ENCODE measurements at places on chromosomes 7 and 10.

DNA sequence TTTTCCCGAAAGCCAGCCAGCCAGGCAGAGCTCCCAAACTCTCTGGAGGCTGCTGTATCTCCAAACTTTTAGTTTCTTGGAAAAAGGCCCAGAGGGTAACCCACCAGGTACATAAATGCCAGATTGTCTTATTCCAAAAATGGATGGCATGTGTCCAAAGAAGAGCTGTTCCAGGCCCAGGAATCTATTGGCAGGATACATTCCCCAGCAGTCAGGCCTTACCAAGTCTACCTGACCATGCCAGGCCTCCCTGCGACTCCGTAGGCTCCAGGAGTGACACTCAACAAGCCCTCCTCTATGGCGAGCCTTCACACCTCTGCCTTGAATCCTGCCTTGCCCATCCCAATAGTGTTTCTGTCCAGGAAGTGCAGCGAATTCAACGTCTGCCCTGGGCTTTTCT, 95.6 kb downstream of the GRB10 start:
- no peak for DNase-seq

DNA sequence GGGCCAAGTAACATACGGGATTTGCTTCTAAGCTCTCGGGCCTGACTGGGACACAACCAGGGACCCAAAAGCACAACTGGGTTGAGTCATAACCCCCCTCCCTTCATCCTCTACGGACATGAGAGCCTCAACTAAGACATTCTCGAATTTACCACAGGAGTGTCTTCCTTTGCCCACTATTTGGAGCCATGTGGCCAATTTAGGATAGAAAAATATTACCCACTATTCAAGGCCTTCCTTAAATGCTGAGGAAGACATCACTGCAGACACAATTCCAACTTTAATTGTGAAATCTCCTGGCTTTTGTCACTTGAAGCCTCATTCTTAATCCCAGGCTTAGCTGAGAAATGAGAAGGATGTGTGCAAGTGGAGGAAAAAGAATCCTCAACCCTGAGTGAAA, 11.8 kb downstream of the CTBP2 start:
- DNase-seq = no peak

DNA sequence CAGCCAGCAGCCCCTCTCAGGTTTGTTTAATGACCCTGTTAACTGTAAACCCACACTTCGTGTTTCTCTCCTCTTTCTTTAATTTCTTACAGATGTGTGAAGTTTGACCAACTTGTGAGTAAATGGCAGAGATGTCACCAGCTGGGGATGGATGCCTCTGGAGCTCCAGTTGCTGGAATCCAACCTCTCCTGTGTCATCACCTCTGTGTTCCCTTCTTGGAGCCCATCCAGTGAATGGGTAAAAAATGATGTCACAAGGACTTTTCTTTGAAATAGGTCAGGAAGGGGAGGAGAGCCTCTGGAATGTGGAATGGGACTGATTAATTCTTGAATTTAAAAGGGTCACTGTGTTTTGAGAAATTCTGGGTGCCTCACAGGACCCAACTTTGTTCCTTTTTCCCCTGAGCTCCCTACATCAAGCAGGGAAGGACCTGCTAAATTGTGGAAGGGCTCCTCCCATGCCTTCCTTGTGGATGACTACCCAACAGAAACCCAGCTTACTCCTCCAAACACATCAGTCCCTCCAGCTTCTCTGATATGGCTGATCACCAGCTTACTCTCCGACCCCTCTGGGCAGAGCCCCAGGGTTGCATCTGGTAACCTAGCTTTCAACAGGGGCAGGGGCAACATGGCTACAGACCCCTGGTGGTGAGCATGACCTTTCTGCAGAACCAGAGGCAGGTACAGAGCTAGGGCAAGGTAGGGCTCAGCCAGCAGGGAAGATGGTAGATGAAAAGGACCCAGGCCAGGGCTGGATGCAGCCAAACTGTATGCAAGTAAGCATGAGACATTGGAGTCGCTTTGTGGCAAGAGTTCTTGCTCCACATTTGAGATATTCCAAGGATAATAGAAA, 67.5 kb downstream of the STRA8 start:
- DNase-seq = no peak

DNA sequence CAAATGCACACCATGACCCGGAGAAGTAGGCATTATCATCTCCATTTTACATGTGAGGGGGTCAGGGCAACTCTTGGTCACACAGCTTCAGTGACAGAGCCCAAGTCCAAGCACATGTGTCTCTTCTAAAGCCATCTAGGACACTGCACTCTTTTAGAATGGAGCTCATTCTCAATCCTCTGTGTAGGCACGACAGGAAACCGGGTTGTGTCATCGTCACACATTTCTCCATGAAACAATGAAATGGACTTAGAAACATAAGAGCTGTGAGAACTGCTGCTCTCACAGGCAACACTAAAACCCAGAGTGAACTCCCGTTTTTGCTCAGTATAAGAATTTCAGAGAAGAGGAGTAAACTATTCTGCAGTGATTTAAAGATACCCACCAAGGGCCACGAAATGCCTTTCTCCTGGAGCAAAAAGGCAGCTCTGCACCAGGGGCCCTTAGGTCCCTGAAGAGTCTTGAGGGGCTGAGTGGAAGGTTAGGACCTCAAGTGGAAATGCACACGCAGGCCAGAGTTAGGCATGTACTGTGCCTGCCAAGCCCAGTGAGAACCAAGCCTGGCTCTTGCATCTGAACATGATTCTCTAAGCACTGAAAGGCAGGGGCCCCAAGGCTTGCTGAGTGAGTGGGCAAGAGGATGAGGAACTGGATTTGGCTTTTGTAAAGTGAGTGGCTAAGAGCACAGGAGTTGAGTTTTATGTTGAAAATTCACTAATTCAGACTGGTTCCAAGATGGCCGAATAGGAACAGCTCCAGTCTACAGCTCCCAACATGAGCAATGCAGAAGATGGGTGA, 13.3 kb downstream of the ALOX5 start:
- no peak for DNase-seq

DNA sequence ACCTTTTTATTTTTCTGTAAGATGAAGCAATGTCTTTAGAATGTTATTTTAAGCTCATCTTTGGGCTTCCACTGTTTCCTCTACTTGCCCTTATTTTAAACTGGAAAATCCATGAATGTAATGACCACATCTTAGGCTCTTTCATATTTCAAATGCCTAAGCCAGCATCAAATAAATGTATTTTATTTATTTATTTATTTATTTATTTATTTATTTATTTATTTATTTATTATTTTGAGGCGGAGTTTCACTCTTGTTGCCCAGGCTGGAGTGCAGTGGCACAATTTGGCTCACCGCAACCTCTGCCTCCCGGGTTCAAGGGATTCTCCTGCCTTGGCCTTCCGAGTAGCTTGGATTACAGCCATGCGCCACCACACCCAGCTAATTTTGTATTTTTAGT, 69.2 kb downstream of the HDAC9 start:
- DNase-seq = no peak

DNA sequence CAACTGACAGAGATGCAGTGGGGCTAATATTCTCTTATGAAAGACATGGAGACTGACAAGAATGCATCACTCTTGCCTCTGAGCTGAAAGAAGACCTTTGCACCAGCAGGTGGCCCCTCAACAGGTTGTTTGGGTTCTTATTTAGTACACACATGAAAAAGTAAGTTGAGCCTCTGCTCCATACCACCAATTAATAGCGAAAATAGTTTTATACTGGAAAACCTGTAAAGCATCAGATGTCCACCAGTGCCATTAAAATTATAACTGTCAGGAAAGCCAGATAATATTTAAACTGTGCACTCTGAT, 26.3 kb upstream of the FAM13C start:
- DNase-seq = no peak

- no peak for DNase-seq
Measured at GRCh38 chr7:49894543-49894942, 121.1 kb downstream of the VWC2 start.

- no peak for DNase-seq
Measured at GRCh38 chr7:11436316-11436715, 395.7 kb downstream of the THSD7A start.

DNA sequence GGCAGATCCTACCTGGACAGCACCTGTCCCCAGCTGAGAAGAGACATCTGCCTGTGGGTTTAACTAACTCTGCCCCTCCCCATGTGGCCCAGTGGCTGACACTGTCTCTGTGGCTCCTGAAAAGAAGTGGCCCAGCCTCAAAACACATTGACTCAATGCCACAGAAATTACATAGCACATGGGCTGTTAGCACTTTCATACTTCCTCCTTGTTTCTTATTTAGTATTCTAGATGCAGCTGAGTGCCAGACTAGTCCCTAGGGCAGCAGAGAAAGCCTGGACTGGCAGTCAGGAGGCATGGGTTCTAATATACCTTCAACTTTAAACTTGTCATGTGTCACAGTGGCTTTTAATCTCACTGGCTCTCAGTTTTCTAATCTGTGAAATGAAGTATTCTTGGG, 171.0 kb downstream of the TRIL start:
- no peak for DNase-seq

DNA sequence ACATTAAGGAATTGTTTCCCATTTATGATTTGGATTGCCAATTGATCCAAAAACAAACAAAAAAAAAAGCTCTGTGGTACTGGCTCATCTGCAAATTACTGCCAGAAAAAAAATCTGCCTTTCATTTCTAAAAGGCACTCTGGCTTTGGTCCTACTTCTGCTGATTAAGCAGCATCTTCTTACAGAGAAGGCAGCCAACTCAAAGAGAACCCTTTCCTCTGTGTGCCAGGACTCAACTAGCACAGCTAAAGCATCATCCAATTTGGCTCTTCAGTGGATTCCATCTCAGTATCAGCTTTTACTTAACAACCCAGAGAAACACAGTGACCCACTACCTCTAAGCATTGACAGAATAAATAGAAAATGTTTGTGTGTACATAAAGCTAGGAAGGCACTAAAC, 80.6 kb downstream of the GSAP start:
- DNase-seq = no peak

GRCh38 chr10:121183707-121184106, 332.5 kb downstream of the WDR11 start:
- no peak for DNase-seq

GRCh38 chr7:123647106-123647730, 8.4 kb upstream of the LMOD2 start:
- no peak for DNase-seq

- DNase-seq = no peak
Measured at GRCh38 chr10:44724415-44725174, 186.5 kb upstream of the TMEM72 start.

DNA sequence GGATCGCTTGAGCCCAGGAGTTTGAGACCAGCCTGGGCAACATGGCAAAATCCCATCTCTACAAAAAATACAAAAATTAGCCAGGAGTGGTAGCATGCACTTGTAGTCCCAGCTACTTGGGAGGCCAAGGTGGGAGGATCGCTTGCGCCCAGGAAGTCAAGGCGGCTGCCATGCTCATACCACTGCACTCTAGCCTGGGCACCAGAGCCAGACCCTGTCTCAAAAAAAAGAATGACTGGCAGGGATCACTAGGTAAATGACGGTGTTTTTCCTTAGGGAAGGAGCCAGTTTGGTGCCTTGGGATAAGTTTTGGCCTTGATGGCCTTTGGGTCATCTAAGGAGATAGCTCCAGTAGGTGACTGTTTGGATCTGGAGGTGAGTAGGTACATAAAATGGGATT, 8.9 kb downstream of the TMEM248 start:
- DNase-seq = no peak

- DNase-seq = no peak
Measured at GRCh38 chr10:4212111-4212630, 427.2 kb upstream of the KLF6 start.

DNA sequence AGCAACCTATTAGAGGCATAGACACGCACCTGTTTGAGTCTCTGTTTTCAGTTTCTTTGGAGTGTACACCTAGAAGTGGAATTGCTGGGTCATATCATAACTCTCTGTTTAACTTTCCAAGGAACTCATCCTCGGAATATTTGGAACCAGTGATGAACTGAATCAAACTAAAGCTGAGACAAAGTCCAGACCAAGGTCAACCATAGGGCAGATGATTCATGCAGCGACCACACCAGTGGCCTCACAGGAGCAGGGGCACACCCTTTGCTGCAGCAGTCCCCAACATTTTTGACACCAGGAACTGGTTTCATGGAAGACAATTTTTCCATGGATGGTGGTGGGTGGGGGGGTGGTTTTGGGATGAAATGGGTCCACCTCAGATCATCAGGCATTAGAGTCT, 4.9 kb upstream of the OPTN start:
- no peak for DNase-seq

- DNase-seq = no peak
Measured at GRCh38 chr10:101085846-101086245, 24.1 kb downstream of the KAZALD1 start.

DNA sequence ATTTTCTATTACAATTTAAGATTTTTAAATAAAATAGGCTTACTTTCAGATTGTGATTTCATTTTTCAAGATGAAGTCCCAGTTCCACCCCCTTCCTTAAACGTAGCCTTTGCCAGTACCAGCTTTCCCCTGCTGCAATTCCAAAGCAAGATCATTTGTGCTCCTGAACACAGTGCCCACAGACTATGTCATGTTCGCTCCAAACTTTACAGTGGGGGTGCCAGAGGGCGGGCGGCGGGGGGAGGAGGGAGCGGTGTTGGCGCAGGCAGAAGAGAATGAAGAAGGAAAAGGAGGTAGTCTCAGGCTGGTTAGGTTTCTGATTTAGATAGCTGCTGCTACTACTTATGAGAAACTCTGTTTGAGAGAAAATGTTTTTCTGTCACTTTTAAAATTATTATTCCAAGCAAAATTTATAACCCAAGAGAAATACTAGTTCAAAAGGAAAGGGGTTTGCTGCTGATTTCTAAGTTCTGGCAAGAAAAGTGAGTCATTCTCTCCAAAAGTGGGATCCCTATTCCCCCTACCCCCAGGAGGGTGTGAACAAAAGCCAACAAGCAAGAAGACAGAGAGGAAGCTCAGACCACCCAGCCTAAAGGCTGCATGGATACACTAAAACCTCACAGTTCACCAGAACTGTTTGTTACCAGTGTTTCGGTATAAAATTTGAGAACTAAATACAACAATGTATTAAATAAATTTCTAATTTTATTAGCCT, 109.6 kb downstream of the SRPK2 start:
- no peak for DNase-seq

GRCh38 chr7:81882086-81882485, 112.2 kb upstream of the HGF start:
- DNase-seq = no peak

Data from SK-N-MC (cell line).